ENCODE measurements at places on chromosomes 4 and X.

GRCh38 chrX:40012868-40013265 is 84.9 kb downstream of the BCOR start:
- DNase-seq: no peak

GRCh38 chr4:100497791-100498190 is 20.0 kb downstream of the EMCN start:
- no peak for DNase-seq

GRCh38 chr4:38322714-38323113 is 341.3 kb upstream of the KLF3 start:
- no peak for DNase-seq

DNA sequence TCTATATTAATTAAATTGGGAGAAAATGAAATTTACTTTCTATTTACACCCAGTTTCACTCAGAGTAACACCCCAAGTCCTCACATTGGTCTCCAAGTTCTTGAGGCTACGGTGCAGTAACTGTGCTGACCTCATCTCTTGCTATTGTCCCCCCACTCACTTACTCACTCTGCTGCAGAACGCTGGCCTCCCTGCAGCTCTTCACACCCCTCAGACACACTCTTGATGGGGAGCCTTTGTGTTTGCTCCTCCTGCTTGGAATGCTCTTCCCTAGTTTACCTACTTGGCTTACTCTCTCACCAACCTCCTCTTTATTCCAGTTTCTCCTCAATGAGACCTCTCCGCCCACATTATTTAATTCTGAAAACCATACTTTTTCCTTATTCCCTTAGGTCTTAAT is 22.2 kb upstream of the SPARCL1 start:
- DNase-seq: no peak

DNA sequence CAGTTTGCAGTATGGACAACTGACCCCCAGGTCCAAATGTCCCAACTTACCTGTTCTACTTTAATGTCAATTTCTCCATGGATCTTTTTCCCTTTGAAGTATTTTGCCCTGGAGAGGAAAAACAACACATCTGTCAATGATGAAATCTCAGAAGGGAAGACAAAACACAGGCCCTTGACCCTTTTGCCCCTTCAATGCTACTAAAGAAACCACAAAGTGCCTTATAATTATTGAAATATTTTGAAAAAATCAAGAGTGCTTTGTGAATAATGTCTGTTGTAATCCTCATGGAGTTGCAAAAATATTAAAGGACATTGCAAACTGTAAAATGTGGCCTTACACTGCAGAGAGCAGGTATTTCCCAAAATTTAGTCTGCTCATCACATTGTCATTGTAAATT is 12.6 kb downstream of the SYN1 start:
- DNase-seq: no peak

- DNase-seq: no peak
Observed at GRCh38 chr4:113524096-113524495, 237.4 kb downstream of the CAMK2D start.

GRCh38 chr4:119977076-119977940 is 89.3 kb downstream of the MAD2L1 start:
- DNase-seq: no peak

GRCh38 chr4:139841464-139842195 is 176.0 kb downstream of the MGST2 start:
- DNase-seq: no peak

- peak; percentile 86 for DNase-seq
Observed at GRCh38 chr4:183823434-183823833, 81.7 kb upstream of the STOX2 start.

GRCh38 chr4:3335385-3335784 is 42.6 kb downstream of the RGS12 start:
- no peak for DNase-seq

- no peak for DNase-seq
Observed at GRCh38 chrX:11363069-11363594, 69.9 kb downstream of the AMELX start.

- DNase-seq: no peak
Observed at GRCh38 chr4:164410401-164410800, 343.5 kb upstream of the SMIM31 start.

- DNase-seq: peak; percentile 36
Observed at GRCh38 chr4:55866973-55867574, 13.6 kb downstream of the EXOC1 start.

GRCh38 chr4:149113804-149114430 is 671.7 kb upstream of the NR3C2 start:
- DNase-seq: no peak

DNA sequence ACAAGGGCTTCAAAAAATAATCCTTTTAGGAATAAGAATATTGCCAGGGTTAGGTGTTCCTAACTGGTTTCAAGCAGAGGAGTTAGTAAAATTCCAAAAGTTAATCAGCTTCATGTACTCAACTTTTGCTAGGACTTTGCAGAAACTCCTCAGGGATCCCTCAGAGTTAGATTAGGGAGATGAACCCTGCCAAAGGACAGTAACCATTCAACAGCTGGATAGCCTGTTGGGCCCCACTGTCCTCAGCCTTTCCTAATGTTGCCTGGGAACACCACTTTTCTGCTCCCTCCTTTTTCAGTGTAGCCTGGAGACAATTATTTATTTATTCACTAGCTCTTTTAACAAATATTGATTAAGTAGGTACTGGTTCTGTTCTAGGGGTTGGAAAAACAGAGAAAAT is 53.8 kb downstream of the NFKB1 start:
- no peak for DNase-seq

DNA sequence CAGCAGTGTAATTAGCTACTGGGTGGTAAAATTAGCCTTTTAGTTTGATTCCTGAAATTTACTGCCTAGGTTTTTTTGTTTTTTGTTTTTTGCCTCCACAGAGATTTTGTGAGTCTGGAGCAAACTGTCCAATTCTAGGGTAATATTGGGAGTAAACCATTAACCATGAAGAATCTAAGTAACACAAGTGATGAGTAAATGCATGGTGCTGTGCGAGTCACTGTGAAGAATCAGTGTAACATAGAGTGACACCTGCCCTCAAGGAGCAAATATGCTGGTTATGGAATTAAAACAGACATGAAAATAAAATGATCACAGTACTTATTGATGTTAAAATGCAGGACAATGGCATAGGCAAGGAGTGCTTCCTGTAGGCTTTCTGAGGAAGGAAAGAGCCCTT is 60.1 kb downstream of the LRP2BP start:
- DNase-seq: no peak

DNA sequence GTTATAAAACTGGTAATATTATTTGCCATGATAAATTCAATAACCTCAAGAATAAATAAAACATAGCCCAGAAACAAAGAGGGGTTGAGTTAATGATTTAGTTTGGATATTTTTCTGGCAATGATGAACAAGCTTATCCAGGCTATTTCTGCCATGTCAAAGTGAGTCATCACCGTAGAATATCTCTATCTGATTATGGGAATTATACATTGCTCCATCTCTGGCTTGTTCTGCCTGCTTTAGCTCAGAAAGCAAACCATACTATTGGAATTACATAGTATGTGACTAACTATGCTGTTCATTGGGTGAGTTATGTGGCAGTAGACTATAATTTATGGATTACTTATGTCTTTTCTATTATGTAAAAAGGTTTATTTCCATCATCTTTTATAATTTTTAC is 680.1 kb upstream of the AADAT start:
- no peak for DNase-seq

- DNase-seq: no peak
Observed at GRCh38 chr4:123913598-123913997, 517.0 kb downstream of the SPRY1 start.
